ENCODE measurements at places on chromosomes 4 and X.

- DNase-seq: no peak
These were observed 27.8 kb downstream of the COPS4 start for GRCh38 chr4:83062739-83063138.

GRCh38 chr4:115152081-115152480 lies 38.7 kb upstream of the NDST4 start:
- DNase-seq: no peak

- no peak for DNase-seq
These were observed 13.3 kb downstream of the CNOT6L start for GRCh38 chr4:77805840-77806239.

DNA sequence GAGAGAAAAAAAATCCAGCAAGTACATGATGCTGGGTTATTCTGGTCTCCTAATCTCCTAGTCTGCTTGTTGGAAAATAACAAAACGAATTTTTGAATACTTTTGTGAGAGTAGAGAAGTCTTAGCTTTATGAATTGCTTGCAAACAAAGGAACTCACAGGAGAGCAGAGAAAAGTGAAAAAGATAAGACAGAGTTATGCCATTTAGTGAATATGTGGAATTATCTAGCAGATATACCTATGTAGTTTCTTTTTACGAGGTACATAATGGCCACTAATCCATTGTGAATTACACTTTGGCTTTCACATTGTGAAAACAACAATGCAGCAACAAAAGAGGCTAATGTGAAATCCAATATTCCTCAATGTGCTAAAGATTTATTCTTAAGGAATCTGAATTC lies 226.7 kb downstream of the NDST4 start:
- DNase-seq: no peak

GRCh38 chr4:67161311-67161710 lies 384.0 kb downstream of the CENPC start:
- DNase-seq: no peak

DNA sequence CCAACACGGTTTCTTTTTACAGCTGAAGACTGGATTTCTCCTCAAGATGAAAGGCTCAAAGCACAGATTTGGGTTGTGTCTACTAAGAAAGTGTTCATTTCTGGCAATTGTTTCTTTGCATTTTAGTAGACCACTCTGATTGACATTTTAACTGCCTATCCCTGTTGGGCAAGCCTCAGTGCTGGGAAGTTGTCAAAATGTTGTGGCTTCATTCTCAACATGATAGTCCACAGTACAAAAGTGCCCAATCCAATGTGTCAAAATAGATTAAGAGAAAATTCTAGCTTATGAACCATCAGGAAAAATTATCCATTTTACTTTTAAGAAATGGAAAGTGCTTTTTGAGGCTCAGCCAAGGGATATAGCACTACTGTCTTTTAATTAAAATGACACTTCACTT lies 323.9 kb upstream of the PRPS2 start:
- DNase-seq: no peak

- no peak for DNase-seq
These were observed 869.1 kb upstream of the GRID2 start for GRCh38 chr4:91434631-91435030.

- DNase-seq: no peak
These were observed 131.3 kb downstream of the GUCY2F start for GRCh38 chrX:109350551-109350950.

GRCh38 chrX:153672531-153673427 lies 834 bp downstream of the PNCK start:
- DNase-seq: no peak

GRCh38 chr4:100581337-100581736 lies 63.5 kb upstream of the EMCN start:
- DNase-seq: no peak

DNA sequence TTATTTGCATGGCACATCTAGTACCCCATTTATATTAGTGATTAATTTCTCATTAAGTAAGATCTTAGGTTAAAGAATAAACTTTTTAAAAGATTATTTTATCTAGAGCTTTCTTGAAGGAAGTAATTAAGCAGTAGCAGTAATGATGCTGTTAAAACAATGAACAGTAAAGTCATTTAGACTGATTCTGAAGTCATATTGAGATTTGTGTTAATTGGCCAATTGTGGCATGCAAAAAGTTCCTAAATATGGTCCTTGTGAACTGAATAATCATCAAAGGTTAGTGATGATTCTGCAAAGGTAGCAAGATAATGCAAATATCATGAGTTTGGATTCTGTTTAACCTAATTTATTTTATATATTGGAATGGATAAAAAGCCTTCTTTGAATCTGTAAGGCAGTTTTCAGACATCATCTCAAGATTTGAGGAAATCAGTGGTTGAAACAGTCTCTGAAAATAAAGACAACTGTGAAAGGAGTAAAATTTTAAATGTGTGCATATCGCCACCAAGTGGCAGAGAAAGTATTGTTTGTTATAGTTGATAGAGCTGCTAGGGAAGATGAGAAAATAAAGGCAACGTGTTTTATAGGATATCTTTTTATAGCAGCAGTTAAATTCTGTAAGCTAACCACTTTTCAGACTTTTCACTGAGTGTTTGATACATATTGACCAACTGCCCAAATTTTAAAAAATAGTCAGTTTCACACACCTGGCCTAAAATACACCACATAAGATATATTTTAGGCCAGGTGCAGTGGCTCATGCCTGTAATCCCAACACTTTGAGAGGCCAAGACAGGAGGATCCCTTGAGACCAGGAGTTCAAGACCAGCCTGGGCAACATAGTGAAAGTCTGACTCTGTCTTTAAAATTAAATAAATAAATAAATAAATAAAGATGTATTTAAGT lies 79.6 kb downstream of the CCKAR start:
- no peak for DNase-seq

- DNase-seq: no peak
These were observed 128.2 kb upstream of the INPP4B start for GRCh38 chr4:142974328-142974727.

DNA sequence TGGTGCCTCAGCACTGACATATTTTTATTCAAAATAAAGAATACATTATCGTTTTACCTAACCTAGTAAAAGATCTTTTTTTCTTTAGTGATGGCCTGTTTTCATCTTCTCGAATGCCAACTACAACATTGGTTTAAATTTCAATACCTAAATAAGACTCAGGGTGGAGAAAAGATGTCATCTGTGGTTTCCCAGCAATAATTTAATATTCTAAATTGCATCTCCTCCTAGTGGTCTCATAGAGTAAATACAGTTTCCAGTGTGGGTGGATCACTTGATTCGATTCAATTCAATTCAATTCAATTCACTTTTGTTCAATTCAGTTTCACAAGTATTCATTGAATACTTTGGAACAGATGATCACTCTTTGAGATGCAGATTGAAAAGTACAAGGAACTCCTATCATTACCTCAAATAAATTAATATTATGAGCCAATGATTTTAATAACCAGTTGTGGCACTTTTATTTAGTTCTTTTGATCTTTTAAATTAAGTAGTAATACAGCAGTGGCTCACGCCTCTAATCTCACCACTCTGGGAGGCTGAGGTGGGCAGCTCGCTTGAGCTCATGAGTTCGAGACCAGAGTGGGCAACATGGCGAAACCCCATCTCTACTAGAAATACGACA lies 427.2 kb downstream of the FAT4 start:
- DNase-seq: no peak

DNA sequence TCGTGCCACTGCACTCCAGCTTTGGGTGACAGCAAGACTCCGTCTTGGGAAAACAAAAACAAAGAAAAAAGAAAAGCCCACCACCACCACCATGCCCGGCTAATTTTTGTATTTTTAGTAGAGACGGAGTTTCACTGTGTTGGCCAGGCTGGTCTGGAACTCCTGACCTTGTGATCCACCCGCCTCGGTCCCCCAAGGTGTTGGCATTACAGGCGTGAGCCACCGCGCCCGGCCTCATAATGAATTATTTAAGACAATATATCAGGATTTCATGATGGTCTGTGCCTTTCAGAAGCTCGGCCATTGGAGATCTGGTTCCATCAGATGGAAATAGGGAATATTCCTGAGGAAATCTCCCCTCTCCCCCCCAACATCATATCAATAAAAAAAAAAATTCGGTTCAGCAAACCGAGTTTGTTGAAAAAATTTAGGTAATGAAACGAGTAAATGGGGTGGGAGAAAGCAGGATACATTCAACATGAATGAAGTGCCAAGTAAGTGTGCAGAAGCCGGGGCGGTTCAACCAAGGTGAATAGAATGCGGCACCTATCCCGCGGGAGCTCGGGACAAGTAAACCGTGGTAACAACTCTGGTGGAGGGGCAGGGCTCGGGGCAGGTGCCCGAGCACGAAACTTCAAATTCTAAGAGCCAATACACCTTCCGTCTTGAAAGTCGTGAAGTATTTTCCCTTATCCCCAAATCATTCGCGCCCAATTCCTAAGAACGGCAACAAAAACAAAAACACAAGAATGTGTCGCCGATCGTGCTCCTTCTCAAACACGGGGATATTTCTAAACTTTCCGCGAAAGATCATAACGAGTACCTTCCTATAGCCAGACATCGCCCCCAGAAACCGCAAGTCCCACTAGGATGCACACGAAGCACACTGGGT lies 773 bp upstream of the TXLNG start:
- DNase-seq: peak; percentile 42

- peak; percentile 47 for DNase-seq
These were observed 22.1 kb downstream of the PIR start for GRCh38 chrX:15471028-15471427.

DNA sequence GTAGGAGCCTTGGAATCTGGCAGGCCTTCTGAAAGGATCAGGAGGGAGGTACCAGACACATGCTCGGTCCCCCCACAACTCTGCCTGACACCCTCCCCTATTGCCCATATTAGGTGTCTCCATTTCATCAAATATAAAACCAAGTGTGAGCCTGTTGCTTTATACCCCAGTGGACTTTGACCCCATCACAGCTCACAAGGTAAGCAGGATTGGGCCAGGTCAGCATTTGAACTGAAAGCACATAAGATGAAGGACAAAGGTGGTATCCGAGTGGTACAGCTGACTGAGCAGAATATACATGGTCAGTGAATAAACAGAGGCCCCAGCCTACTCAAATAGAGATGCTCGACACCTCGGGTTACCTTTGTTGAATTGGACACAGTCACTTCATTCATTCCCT lies 20.0 kb downstream of the SLC25A43 start:
- peak; percentile 44 for DNase-seq

DNA sequence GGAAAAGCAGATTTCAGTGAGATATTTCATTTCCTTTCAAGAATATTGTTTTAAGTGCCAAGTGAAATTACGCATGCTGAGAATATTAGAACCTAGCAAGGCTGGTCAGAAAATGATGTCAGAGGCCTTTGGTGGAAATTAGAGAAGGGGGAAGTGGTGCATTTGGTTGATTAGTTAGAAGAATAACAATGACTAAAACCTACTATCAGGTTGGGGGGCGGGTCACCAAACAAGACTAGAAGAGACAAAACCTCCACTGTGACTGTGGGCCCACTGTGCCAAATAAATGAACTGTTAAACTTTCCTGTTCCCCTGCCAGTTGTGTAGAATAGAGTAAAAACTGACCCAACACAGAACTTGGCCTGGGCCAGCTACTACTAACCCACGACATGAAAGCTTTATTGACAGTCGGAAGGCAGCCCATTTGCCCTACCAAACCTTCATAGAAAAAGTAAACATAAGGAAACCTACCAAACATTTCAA lies 2.9 kb downstream of the RAPGEF2 start:
- no peak for DNase-seq

DNA sequence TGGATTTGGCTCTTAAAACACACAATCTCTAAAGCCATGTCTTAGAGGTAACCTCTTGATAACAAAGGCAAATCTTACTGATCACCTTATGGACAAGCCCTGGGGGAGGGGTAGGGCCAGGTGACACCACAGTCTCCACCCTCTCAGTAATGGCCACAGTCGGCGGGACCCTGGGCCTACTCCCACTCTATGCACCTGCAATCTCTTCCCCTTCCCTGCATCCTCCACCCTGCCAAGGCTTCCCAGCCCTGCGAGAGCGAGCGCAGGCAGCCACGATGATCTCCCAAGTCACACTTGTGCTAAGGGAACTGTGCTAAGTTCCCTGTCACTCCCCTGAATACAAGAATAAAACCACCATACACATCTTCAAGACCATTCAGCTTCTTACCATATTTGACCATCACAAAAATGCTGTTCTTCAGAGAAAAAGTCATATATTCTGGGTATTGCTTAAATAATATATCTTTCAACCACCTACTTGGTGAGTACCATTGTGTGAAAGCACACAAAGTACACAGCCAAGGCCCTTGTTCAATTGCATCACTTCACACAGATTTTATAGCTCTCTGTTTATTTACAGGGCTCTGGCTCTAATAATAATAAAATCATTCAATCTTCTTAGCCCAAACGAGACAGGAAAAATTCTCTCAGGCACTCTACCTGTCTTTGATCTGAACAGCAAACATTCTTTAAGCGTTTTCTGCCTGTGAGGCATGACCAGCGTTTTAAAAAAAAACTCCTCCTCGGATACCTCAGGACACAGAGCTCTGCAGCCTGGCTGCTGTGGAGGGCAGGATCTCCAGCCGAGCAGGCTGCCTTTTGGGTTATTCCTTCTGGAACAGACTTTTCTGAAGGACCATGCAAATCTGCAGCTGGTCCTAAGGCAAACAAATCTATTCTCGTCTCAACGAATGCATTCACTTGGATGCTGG lies 115.7 kb upstream of the MAP3K15 start:
- no peak for DNase-seq

DNA sequence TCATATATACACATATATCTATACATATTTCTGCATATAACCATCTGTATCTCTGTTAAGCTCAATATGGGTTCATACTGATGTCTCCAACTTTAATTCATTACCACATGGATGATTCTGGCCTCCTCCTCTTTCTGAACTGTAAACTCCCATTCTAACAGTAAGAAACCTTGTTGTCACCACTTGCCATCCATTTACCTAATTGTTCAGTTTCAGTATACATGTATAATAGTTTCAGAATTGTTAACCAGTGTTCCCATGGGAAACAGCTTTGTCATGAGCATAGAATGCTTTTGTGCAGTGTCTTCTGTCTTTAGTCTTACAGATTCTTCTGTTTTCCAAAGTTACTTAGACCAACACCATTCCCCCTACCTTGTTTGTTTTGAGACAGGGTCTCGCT lies 35.9 kb downstream of the SLC9A6 start:
- no peak for DNase-seq

DNA sequence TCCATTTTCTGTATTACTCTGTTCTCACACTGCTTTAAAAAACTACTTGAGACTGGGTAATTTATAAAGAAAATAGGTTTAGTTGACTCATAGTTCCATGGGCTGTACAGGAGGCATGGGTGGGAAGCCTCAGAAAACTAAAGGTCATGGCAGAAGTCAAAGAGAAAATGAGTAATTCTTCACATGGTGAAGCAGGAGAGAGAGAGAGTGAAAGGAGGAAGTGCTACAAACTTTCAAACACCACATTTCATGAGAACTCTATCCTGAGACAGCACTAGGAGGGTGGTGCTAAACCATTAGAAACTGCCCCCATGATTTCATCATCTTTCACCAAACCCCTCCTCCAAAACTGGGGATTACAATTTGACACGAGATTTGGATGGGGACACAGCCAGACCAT lies 108.0 kb upstream of the PBDC1 start:
- DNase-seq: no peak

Data from right lobe of liver (tissue), 6 donors.